ENCODE measurements at places on chromosomes 3 and 15.

DNA sequence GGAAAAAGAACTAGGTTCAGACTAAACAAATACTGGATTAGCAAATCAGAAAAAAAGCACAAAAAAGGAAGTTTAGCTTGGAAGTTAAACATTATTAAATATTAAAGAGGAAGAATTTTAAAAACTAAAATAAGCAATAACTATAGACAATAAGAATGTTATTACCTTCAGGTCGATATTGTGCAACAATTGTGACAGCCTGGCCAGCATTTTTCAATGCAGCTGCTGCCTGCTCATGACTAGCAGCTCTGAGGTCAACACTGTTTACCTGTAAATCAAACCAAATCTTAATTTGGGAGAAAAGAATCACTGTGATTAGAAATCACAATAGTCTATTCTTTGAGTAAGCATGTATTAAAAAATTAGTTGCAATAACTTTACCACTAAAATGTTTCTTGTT is 75.1 kb upstream of the MELTF start:
- no peak for DNase-seq

DNA sequence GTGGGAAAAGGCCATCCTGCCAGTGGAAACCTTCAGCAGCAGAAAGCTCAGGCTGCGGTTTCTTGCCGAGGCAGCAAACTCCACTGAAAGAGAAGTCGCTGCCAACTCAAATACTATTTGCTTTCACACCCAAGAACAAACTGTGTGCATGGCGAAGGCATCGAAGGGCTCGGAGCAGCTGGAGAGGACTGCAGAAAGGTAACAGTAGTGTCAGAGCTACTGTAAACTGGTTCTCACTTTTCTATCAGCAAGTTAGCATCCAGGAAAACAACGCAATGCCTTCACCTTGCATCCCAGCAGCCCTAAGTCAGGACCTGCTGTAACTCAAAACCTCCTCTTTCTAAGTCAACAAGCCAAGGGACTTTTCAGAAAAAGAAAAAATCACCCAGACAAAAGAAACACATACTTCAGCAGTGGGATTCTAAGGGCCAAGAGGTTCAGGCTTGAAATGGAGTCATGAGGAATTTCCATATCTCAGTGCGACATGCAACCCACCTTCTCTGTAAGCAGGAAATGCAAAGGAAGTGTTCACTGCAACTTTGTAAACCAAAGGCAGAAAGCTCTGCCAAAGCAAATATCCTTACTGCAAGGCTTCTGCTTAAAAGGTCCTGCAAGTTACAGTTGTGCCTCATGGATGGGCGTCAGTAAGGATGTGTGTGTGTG is 193.5 kb downstream of the FOXP1 start:
- DNase-seq, result no peak

DNA sequence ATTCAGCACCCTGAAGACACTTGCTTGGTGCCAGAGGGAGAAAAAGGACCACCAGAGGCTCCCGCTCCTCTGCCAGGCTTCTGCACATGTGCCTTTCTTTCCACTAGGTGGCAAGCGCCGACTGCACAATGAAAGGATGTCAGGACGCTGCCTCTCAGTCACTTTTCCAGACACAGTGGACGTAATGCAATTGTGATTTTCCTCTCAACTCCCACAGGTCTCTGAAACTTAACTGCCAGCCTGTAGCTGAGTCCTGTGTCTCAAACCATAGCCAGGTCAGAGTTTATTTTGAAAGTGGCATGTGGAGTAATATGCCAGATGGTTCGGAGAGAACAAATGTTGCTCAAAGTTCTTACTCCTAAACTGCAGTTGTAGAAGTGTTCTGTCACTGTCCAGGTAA is 162.9 kb downstream of the ITPR1 start:
- no peak for DNase-seq

DNA sequence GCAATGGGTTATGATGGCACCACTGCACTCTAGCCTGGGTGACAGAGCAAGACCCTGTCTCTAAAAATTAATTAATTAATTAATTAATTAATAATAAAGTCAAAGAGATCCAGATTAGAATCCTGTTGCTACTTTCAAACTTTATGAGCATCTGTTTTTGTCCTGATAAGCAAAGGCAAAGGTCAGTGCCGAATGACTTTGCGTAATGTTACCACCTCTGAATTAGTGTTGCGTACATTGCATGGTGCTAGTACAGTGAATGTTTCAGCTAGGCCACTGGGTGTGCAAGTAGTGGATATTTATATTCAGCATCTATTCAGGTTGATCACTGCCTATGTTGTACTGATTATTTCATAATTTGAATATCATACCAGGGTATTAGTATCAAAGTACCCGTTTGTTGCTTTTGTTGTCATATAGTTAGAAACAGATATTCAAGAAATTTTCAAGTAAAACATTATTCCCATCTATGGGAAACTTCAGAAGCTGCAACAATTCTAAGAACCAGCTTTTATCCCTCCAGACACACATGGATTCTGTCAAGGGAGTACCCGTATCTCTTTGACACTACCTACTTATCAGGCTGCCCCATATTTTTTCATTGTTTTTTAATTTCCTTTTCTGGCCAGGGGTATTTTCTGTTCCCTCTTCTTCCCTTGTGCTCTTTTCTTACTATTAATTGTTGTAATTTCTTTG is 127.1 kb upstream of the GRM7 start:
- DNase-seq, result no peak

GRCh38 chr15:50411870-50412269 is 12.3 kb upstream of the USP8 start:
- no peak for DNase-seq

- DNase-seq, result no peak
Observed at GRCh38 chr3:60949146-60949545, 302.1 kb downstream of the FHIT start.

- no peak for DNase-seq
Observed at GRCh38 chr3:185734725-185735096, 90.1 kb downstream of the IGF2BP2 start.
